Activated CD4-positive, alpha-beta T cell treated with anti-CD3 and anti-CD28 coated beads, Interleukin-2, amount 10 ng/mL, durations not matched to agents 7 days and 5 days (primary cell): ENCODE measurements at places on chromosomes 7 and 10. TPM values are rescaled to one million over a fixed set of nuclear protein-coding genes. Genes with fewer than 3 reads are reported as not detected.
A peak's percentile ranks its signal among the peaks of the same experiment; 100 is the strongest.

Gene PLAC9
- total RNA-seq, result not detected

Gene AMPH
- total RNA-seq, result 0.23 TPM

Gene PITX3
- not detected for total RNA-seq

Gene PNLIPRP2
- not detected for total RNA-seq

Gene IL6
- 0.92 TPM for total RNA-seq

Gene SNX10
- total RNA-seq, result 28.9 TPM

Gene C10orf88
- total RNA-seq, result 12.7 TPM

Gene KIAA1217
- total RNA-seq, result 0.32 TPM

GRCh38 chr7:92534572-92534971 is 6.0 kb downstream of the RBM48 start:
- H3K4me3 ChIP-seq, result no peak overlapping the region
- no peak for DNase-seq
- H3K27ac ChIP-seq, result no peak overlapping the region
- H3K4me1 ChIP-seq, result peaks cover 28% of the 10 kb centered on the region
- peaks cover 61% of the 10 kb centered on the region for H3K36me3 ChIP-seq

GRCh38 chr7:150406567-150407421 is 27.7 kb downstream of the ZNF775 start:
- peak overlapping the region; percentile 94 for H3K4me3 ChIP-seq
- H3K4me1 ChIP-seq, result peaks cover 38% of the 10 kb centered on the region
- H3K27ac ChIP-seq, result peak overlapping the region; percentile 95
- peak; percentile 64 for DNase-seq
- no peaks in the 10 kb centered on the region for H3K27me3 ChIP-seq

- no peaks in the 10 kb centered on the region for H3K36me3 ChIP-seq
- H3K27ac ChIP-seq, result no peak overlapping the region
- H3K4me1 ChIP-seq, result no peaks in the 10 kb centered on the region
- no peak for DNase-seq
Measured at GRCh38 chr7:74560086-74560719, 97.3 kb upstream of the GTF2I start.

- peak overlapping the region; percentile 51 for H3K4me3 ChIP-seq
- H3K4me1 ChIP-seq, result peaks cover 14% of the 10 kb centered on the region
- H3K36me3 ChIP-seq, result no peaks in the 10 kb centered on the region
- DNase-seq, result no peak
- H3K27me3 ChIP-seq, result peaks cover 34% of the 10 kb centered on the region
Measured at GRCh38 chr7:69599955-69600709, 1.9 kb downstream of the AUTS2 start.

- no peak overlapping the region for H3K4me3 ChIP-seq
- H3K4me1 ChIP-seq, result peaks cover 42% of the 10 kb centered on the region
- no peaks in the 10 kb centered on the region for H3K27me3 ChIP-seq
- DNase-seq, result no peak
- H3K27ac ChIP-seq, result no peak overlapping the region
- peaks cover 35% of the 10 kb centered on the region for H3K36me3 ChIP-seq
Measured at GRCh38 chr7:149855361-149856305, 17.5 kb downstream of the ZNF862 start.

DNA sequence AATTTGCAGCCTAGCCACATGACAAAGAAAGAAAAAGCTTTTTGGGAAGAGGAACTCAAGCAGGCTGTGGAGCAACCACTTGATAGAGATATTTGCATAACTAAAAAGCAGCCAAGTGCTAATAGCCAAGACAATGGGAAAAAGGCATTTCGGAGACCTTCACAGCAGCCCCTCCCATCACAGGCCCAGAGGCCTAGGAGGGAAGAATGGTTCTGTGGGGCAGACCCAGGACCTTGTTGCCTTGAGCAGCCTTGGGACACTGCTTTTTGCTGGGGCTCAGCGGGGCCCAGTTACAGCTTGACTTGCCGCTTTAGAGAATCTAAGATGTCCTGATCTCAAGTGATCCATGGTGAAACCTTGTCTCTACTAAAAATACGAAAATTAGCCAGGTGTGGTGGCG is 38.5 kb downstream of the FAM149B1 start:
- H3K27ac ChIP-seq, result no peak overlapping the region
- DNase-seq, result no peak
- no peaks in the 10 kb centered on the region for H3K4me1 ChIP-seq

- DNase-seq, result no peak
- H3K4me3 ChIP-seq, result no peak overlapping the region
- peaks cover 5% of the 10 kb centered on the region for H3K36me3 ChIP-seq
- no peak overlapping the region for H3K27ac ChIP-seq
Measured at GRCh38 chr7:105188201-105188600, 174.2 kb downstream of the KMT2E start.

DNA sequence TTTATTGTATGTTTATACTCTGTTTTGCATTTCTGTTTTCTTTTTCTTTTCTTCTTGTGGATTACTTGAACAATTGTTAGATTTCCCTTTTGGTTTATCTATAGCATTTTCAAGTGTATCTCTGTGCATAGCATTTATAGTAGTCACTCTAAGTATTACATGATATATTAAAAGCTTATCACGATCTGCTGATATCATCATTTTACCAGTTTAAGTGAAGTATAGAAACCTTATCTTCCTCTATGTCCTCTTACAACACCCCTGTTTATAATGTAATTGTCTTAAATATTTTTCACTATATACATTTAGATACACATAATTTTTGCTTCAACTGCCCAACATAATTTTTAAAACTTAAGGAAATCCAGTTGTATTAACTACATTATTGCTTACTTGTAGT is 513.9 kb upstream of the CELF2 start:
- H3K4me3 ChIP-seq, result no peak overlapping the region
- DNase-seq, result no peak
- H3K4me1 ChIP-seq, result no peaks in the 10 kb centered on the region
- no peak overlapping the region for H3K27ac ChIP-seq
- H3K36me3 ChIP-seq, result no peaks in the 10 kb centered on the region
- peaks cover 10% of the 10 kb centered on the region for H3K27me3 ChIP-seq

- no peak for DNase-seq
- no peaks in the 10 kb centered on the region for H3K4me1 ChIP-seq
- H3K27me3 ChIP-seq, result no peaks in the 10 kb centered on the region
- no peaks in the 10 kb centered on the region for H3K36me3 ChIP-seq
Measured at GRCh38 chr7:16260236-16260728, 161.1 kb downstream of the CRPPA start.

- peak overlapping the region; percentile 63 for H3K4me3 ChIP-seq
- H3K27ac ChIP-seq, result no peak overlapping the region
- H3K27me3 ChIP-seq, result peaks cover 71% of the 10 kb centered on the region
- no peaks in the 10 kb centered on the region for H3K36me3 ChIP-seq
Measured at GRCh38 chr10:34813626-34814222, 1.4 kb downstream of the PARD3 start.

GRCh38 chr7:155684543-155684942 is 40.1 kb downstream of the RBM33 start:
- H3K27me3 ChIP-seq, result no peaks in the 10 kb centered on the region
- H3K36me3 ChIP-seq, result peaks cover 76% of the 10 kb centered on the region
- DNase-seq, result no peak

- peaks cover 3% of the 10 kb centered on the region for H3K4me1 ChIP-seq
- no peaks in the 10 kb centered on the region for H3K36me3 ChIP-seq
- peaks cover 12% of the 10 kb centered on the region for H3K27me3 ChIP-seq
- no peak overlapping the region for H3K27ac ChIP-seq
- no peak overlapping the region for H3K4me3 ChIP-seq
- no peak for DNase-seq
Measured at GRCh38 chr10:113045147-113046055, 95.4 kb downstream of the TCF7L2 start.
